GOT3 (cell line): ENCODE measurements at places on chromosomes 7 and 10.

DNA sequence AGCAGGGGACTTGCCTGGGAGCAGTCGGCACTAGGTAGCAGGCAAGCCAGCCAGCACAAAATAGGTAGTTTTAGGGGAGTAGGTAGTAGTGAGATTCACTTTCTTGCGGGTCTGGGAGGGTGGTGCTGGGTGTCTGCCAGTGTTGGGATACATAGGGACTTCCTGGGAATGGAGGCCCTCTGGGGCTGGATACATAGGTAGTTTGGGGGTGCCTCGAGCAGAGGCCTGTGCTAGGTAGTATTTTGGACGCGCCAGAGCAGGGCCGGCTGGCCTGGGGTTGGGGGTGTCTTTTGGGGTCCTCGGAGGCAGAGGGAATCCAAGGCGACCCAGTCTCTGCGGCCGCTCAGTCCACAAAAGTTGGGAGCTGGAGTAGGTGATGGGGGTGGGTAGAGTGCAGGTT lies 2.0 kb upstream of the HOXA3 start:
- DNase-seq = no peak

GRCh38 chr10:20474064-20474463 lies 423.0 kb downstream of the NEBL start:
- DNase-seq = no peak

DNA sequence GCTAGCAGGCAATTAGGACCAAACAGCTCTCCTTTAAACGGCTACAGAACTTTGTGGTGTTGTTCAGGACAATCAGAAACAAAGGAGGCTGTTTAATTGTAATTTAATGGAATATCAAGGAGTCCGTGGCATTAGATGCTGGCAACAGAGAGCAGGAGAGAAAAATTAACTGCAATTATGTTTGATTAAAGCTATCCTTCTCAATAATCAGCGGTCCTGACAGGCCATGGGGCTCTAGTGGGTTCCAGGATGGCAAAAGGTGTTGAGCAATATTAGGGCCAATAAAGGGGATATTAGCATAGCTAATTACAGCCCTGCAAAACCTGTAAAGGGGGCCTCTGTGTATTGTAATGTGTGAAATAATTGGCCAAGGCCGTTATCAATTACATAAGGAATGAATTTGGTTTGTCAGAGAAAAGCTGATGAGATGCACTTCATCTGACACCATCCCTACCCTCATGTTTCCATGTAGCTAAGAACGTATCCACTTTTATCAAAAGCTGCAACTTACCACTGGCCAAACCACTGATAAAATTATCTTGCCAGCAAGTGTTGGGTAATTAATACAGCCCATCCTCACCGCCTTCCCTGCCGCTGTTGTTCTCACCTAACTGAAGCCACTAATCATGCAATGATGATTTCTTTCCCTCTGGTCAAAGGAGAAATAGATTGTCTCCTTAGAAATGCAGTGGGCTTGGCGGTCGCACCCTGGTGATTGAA lies 81.6 kb downstream of the EBF3 start:
- no peak for DNase-seq

GRCh38 chr7:2452074-2452507 lies 24.1 kb downstream of the GRIFIN start:
- DNase-seq = no peak

DNA sequence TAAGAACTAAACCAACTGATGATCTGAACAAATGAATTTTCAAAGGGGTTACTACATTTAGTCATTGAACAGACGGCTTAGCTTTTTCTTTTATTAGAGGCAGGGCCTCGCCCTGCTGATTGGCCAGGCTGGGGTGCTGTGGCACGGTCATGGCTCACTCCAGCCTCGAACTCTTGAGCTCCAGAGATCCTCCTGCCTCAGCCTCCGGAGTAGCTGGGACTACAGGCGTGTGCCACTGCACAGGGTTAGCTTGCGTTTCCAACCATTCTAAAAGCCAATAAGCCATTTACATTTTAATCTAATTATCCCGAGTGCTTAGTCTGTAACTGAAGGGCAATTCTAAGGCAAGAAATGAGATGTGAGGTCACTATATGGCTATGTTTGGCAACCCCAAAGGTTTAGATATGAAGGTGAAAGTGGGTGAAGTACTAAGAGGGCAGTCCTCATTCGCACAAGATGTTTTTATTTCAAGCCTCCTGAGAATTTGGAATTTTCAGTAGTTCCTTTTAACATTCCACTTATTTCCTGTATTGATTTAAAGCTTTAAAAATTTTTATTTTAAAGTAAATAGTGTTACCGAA lies 1.6 kb upstream of the CDK13 start:
- no peak for DNase-seq

GRCh38 chr10:69505636-69506318 lies 54.5 kb downstream of the TSPAN15 start:
- no peak for DNase-seq

DNA sequence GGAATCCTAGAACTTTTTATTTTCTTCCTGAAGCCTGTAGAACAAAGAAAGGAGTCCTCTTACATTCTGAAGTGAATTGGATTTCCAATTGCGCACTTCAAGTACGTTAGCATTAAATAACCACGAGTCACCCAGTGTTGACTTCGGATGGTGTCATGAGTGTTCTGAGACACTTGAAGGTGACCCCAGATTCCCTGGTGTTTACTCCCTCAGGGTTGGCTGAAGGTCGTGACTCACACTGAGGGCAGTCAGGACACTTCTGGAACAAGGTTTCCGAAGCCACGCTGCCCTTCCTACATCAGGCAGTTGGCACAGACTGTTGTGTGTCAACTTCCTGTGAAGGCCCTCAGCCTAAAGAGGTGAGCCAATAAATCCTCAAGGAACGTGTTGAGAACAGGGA lies 186.6 kb upstream of the CELF2 start:
- no peak for DNase-seq

DNA sequence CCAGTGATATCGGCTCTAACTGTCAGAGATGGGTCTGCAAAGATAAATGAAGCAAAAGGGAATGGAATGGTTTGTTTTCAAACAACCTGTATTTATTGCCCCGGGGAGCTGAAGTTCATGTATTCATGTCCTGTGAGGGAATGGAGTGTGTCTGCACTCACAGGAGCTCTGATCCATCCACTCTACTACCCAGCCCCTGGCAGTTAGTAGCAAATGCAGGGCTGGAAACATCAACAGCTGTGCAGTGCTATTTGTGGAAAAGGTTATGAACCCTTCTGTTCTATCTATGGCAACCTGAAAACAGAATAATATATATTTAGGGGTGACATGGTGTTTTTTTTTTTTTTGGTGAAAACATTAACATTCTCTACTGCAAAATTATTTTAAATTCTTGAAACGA lies 9.8 kb downstream of the AGR2 start:
- no peak for DNase-seq

DNA sequence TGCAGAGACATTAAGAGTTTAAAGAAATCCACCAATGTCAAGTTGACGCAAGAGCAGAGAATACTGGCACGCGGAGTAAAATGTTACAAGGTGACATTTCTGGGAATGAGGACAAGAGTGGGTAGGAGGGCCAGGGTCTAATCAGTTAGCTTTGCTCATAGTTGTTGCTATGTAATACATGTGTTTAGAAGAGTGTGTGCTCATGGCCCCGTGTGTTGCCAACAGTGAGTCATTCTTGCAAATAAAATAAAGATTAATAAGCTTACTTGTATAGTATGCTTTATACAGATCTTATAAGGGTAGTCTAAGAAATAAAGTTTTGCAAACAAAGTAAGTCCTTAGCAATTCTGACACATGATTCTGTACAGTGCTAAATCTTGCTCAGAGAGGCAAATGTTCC lies 64.5 kb downstream of the DNMBP start:
- DNase-seq = no peak
